ENCODE measurements at places on chromosomes 4 and X.

DNA sequence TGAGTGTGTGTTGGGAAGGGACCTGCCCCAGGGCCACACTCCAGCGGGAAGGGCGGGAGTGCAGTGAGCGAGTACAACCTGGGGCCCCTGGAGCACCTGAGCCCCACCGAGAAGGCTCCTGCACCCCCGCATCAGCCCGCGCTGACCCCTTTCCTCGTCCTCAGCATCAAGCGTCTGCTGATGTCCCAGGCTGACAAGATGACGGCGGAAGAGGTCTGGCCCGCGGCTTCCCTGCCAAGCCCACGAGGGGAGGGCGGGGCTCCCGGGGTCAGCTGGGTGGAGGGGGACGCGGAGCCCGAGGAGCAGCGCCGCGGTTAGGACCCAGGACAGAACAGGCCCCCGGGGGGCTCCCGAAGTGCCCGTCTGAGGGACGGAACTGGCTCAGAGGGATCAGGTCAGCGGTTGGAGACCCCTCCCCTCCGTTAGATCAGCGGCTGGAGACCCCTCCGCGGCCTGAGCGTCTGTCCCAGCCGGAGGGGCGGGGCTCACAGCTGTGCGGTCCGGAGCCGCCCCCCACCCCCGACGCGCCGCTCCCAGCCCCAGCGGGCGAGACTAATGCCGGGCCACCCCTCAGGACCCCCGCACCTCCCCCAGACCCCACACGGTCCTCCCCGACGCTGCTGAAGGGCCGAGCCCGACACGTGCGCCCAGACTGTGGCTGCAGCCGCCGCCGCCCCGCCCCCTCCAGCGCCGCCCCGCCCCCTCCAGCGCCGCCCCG lies 6.7 kb downstream of the MYL5 start:
- DNase-seq, result peak; percentile 94

- no peak for DNase-seq
Measured at GRCh38 chr4:89277412-89277811, 30.2 kb downstream of the GPRIN3 start.

GRCh38 chr4:172850838-172851237 lies 317.8 kb upstream of the GALNT7 start:
- DNase-seq, result no peak

GRCh38 chr4:87103691-87104187 lies 116.7 kb downstream of the KLHL8 start:
- DNase-seq, result no peak

DNA sequence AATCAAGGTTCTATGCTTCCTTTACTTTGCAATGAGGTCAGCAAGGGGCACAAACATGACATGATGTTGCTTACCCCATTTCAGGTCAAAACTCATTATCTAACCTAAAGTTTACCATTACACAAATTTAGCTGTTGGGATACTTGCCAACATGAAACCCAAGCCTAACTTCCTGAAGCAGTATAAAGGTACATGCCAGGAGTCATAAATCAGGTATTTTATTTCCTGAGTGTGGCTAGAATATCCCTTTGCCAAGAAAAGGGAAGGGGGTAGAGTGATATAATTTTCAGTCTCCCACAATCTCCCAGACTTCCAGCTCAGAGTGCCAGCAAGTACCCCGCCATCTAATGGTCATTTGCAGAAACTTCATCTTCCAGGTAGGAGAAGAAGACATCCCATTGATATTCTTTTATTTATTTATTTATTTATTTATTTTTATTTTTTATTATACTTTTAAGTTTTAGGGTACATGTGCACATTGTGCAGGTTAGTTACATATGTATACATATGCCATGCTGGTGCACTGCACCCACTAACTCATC lies 136.6 kb downstream of the NEXMIF start:
- peak; percentile 3 for DNase-seq

GRCh38 chr4:94548571-94548970 lies 96.8 kb downstream of the PDLIM5 start:
- no peak for DNase-seq

- DNase-seq, result no peak
Measured at GRCh38 chrX:101408532-101408841, 465 bp downstream of the HNRNPH2 start.

GRCh38 chrX:30283456-30284200 lies 25.6 kb downstream of the NR0B1 start:
- no peak for DNase-seq

DNA sequence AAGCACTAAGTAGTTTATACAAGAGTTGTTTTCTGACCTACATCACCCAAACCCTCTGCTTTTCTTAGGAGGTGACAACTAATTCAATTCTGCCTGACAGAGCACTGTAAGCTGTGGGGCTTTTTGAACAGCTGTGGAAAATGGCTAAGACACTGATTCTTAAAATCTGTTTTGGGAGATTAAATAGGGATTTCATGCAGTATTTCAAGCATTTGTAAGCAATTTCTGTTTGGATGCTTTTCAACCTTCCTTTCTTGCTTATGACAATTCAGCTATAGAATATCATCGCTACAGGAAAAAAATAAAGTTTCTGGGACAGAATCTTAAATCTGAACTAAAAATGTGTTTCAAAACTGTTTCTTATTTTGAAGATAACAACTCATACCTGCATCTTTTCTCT lies 459.5 kb downstream of the RAPGEF2 start:
- no peak for DNase-seq

GRCh38 chrX:119325456-119325855 lies 73.7 kb upstream of the SLC25A43 start:
- DNase-seq, result no peak

DNA sequence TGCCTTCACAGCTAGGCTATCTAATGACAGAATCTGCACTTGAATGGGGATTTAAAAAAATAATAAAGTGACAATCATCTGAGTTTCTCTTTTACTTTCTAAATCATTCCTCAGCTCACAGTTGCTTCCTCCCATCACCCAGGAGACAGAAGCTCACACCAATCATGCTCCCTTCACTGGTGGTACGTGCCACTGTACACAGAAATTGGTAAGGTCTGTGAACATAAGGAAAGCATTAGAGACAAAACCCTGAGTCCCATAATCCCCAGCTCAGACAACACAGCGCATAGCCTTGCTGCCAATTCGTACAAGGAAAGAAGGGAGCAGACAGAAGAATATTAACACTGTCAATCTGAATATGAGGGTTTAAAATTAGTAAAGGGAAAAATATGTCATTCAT lies 133.1 kb downstream of the IDS start:
- DNase-seq, result no peak

GRCh38 chrX:46849933-46850332 lies 13.1 kb downstream of the RP2 start:
- DNase-seq, result no peak

DNA sequence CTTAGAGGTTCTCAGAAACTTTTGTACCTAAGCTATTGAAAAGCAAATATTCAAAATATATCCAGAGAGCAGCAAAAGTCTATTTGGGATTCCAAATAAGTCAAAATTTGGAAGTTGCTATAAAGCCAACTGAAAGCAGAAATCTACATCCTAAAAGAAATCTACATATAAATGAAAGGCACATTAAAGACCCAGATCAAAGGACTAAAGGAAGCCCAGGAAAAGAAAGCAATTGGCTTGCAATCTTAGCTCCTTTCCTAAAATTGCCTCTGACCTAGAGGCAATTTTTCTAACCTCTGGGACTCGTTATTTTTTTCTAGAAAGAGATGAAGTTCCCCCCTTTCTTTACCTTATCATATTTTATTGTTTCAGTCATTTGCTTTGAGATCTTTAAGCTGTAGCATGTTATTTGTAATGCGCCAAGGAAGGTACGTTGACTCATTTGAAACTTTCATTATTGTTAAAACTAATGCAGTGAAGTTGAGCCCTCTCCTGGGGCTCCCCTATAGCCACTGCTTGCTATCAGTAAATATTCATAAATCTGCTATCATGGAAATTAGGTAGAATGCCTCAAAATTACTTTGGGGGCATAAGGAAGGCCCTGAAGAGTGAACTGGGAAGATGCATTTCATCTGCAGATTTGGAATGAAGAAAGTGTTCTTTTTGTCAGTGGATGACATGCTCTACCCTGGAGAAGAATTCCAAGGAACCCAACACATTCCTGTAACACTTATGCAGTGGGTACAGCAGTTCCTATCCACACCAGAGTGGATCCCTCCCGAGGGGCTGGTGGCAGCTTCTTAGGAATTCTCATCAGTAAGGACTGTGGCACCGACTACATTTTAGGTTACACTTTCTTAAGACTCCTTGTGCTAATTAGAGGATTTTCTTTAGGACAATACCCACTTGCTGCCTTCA lies 177.8 kb upstream of the IGFBP7 start:
- no peak for DNase-seq

DNA sequence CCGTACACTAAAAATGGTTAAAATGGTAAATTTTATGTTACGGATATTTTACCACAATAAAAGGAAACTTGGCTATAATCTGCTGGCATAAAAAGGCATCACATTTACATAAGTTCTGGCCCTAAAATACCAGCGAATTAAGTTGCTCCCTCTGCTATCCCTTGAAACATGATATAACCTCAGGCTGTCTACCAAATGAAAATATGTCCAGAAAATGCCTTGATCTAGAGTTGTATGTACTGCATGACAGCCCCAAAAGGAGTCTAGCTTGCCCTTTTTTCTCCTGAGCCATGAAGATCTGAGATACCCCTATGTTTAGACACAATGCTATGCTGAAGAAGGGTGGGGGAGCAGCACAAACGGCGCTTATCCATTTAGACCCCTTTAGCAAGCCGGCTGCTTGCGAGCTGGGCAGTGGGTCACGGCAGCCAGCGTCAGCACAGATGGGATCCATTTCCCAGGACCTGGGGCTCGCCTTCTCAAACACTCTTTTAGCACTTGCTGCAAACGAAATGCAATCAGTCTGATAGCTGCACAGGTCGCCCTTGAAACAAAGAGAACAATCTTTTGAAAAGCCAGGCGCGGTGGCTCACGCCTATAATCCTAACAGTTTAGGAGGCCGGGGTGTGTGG lies 77.0 kb downstream of the AFAP1 start:
- DNase-seq, result no peak

DNA sequence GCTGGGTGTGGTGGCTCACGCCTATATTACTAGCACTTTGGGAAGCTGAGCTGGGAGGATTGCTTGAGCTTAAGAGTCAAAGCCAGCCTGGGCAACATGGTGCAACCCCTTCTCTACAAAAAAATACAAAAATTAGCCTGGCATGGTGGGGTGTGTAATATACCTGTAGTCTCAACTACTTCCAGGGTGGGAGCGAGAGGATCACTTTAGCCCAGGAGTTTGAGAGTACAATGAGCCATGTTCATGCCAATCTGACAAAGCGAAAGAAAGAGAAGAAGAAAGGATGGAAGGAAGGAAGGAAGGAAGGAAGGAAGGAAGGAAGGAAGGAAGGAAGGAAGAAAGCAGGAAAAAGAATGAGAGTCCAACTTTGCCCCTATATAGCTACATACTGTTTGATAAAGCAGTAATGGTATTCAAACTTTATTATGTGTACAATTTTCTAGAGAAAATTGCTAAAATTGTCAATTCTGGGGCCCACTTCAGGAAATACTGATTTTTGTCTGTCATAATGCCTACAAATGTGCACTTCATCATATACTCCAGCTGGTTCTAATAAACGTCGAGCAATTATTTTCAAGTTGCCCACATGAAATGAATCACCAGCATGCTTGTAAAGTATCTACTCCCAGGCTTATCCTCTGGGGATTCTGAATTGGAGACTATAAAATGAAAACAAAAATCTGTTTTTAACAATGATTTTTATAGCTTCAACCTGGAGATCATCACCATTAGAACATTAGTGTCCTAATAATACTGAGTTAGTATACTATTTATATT lies 132.3 kb downstream of the NDST4 start:
- DNase-seq, result no peak

GRCh38 chr4:173522160-173522950 lies 7.7 kb downstream of the HAND2 start:
- DNase-seq, result peak; percentile 73

DNA sequence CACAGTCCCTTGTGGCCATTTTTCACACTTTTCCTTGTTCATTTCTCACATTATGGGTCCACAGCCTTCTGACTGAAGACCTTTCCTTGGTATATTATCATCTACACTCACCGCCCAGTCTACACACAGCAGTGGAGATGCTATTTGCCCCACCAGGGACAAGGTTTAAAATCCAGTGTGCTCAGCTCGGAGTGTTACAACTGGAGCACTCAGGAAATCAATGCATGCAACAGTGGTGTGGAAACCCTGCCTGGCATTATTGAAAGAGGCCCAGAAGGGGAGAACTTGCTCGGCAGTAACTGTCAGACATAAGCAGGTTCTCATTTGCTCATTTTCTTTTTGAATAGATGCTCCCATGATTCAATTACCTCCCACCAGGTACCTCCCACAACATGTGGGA lies 340.9 kb downstream of the DHRSX start:
- no peak for DNase-seq

- peak; percentile 42 for DNase-seq
Measured at GRCh38 chrX:63250253-63250868, 100.8 kb downstream of the SPIN4 start.

GRCh38 chr4:5217421-5217820 lies 166.1 kb downstream of the STK32B start:
- DNase-seq, result no peak

- no peak for DNase-seq
Measured at GRCh38 chr4:41287005-41287404, 30.3 kb downstream of the UCHL1 start.

DNA sequence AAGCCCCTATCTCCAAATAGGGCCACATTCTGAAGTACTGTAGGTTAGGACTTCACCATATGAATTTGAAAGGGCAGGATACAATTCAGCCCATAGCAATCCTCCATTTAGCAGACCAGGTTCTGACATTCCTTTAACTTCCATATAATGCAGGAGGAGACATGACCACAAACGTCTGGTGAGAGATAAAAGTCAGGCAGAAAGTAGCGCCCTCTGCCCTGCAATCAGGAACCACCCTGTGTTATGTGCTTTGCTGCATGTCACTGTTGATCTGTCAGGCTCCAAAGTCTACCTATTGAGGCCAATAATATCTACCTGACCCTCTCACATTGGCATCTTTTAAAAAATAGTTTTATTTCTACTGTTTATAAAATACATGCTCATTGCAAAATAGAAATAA lies 30.2 kb upstream of the SEPSECS start:
- DNase-seq, result no peak

GRCh38 chrX:139949703-139950102 lies 15.6 kb downstream of the CXorf66 start:
- no peak for DNase-seq

GRCh38 chrX:5145957-5146356 lies 1082.7 kb downstream of the NLGN4X start:
- DNase-seq, result no peak

- DNase-seq, result peak; percentile 1
Measured at GRCh38 chr4:125368146-125368545, 53.4 kb downstream of the FAT4 start.

- no peak for DNase-seq
Measured at GRCh38 chr4:4875147-4875546, 15.7 kb downstream of the MSX1 start.

- no peak for DNase-seq
Measured at GRCh38 chr4:130249002-130249401, 1153.0 kb downstream of the C4orf33 start.

GRCh38 chrX:112008724-112009123 lies 73.9 kb downstream of the TRPC5 start:
- DNase-seq, result no peak

DNA sequence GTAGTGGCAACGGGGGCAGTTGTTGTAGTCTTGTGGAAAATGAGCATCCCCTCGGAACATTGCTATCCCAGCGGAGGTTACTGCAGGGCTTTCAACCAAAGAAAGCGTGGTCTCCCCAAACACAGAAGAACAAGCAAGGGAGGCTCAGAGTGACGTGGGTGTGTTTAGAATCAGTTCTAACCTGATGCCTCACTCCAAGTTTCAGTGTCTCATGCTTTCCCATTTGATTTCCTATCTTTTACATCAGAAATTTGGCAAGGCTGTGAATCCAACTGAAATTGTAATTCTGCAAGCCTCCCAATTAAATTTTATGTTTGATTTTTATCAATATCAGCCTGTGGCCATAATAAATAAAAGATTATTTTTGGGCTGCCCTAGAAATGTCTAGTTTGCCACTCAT lies 156.1 kb upstream of the LNX1 start:
- DNase-seq, result no peak
